Left lobe of liver (tissue), 2 donors: ENCODE measurements at places on chromosomes 5 and 9. TPM values are rescaled to one million over a fixed set of nuclear protein-coding genes. Genes with fewer than 3 reads are reported as not detected.

DNA sequence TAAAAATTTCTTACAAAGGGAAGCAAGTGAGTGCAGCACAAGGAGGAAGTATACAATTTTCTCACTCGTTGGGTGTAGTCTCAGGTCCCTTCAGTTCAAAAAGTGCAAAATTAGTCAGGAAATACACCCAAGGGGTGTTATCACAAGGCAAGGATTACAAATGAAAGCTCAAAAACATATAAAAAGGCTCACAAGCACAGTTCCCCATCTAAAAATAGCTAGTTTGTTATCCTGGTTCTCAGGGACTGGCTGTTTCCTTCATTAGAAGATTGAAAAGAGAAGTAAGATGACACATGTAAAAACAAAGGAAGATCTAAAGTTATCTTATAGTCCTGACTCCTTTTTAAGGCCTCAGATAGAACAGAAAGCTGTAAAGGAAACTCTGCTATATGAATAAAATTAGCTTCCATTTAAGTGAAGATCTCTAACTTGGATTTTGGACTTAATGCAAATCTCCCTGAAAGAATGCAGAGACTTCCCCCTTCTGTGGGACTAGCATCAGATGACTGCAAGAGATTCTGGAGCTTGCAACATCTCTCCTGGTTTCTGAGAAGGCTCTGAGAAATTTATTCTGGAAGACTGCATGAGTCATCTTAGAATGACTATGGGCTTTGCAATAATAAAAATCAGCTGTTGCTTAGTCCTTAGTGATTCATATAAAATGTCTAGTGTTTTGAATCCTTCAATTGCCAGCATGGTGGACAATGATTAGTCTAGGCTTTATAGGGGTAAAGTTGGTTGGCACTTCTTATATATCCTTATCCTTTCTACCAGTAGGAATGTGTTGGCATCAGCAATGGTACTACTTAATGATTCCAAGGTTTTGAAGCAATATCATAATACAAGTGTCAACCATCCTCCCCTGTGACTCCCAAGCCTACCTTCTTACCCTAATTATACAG lies 25.4 kb downstream of the DAB2 start:
- DNase-seq = no peak

DNA sequence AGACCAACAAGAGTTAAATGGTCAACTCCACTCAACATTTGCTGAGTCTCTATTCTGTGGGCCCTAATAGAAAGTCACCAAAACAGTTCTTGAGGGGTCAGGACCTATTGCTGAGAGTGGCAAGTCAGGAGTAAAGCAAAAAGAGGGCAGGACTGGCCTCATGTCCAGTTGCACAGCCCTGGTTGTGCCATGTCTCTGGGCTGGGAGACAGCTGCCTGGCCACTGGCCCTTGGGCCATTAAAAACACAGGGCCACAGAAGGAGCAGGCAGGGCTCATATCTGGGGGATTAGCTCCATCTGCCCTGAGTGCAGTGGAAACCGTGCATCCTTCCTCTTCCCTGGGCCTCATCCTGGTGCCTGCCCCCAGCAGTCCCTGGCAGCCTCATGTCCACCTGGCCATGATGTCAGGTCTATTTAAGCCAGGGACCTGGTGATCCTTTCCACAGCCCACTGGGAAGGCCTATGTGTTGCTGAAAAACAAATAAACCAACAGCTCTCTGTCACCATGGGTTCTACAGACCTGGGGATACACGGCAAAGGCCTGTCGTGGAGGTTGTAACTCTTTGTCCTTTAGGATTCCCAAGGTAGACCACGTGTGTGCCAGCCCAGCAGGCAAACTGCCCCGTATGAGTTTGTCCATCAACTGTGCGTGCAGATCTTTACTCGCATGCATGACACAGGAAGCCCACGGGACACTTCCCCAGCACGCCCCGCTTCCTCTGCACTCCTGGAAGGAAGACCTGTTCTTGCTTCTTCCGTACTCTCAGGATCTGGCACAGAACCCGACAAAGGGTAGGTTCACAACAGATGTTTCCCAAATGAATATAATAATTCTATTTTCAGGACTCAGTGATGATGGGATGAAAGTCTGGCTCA lies 148.8 kb downstream of the MTX3 start:
- no peak for DNase-seq

- DNase-seq = no peak
Measured at GRCh38 chr5:68290260-68290674, 74.7 kb downstream of the PIK3R1 start.

GRCh38 chr9:27384262-27385014 lies 87.5 kb upstream of the EQTN start:
- DNase-seq = no peak

DNA sequence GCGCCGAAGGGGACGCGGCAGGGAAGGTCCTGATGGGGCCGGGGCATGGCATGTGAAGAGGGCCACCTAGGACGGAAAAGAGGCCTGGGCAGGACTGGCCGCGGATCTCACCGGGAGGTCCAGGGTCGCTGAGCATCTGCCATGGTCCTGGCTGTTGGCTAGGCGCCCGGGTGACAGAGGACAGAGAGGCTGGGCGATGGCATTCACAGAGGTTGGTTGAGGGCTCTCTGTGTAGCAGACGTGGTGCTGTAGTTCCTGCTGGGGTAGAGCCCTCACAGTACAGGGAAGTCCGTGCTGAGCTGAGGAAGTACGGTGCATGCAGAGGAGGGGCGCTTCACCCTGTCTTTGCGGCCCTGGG lies 427 bp downstream of the PCYOX1L start:
- peak; percentile 60 for DNase-seq

GRCh38 chr5:135012951-135013391 lies 21.1 kb downstream of the PITX1 start:
- peak; percentile 45 for DNase-seq

DNA sequence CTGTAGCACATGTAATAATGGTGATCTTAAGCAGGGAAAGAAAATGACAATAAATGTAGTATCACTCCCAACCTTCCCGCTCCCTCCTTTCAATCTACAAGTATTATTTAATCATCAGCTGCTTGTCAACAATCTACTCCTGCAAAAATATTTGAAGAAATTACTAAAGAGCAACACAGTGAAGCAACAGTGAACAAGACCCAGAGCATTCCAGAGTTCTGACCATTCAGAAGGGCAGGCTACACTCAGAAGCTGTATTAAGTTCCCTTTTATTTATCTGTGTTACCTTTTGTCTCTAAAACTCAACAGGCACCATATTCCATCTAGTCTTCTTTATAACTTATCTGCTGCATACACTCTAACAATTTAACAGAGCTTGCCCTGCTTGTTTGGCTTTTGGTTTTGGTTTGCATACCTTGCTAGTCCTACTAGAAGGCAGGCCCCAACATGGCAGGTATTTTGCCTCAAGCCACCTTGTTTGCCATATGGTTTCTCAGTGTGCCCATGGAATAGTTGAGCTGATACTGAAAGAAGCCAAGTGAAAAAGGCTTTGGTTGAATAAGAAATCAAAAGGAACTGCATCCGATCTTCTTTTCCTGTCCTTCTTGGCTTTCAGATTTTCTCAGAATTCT lies 253.9 kb downstream of the CEMIP2 start:
- no peak for DNase-seq

DNA sequence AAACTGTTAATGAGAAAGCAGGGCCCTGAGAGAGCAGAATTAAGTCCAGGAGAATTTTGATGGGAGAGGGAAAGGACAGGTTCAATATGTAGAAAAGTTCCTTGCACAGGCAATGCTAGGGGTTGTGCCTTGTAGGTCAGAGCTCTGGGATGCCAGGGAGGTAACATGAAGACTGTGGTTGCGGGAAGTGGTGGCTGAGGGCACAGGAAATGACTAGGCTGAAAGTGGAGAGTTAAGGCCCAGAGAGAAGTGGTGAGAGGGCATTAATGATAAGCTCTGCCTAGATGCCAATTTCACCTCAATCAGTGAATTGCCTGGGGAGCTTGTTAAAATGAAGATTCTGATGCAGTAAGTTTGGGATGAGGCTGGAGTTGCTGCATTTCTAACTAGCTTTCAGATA lies 31.5 kb upstream of the PPP3R2 start:
- no peak for DNase-seq

GRCh38 chr5:169626779-169627178 lies 10.3 kb upstream of the DOCK2 start:
- no peak for DNase-seq

DNA sequence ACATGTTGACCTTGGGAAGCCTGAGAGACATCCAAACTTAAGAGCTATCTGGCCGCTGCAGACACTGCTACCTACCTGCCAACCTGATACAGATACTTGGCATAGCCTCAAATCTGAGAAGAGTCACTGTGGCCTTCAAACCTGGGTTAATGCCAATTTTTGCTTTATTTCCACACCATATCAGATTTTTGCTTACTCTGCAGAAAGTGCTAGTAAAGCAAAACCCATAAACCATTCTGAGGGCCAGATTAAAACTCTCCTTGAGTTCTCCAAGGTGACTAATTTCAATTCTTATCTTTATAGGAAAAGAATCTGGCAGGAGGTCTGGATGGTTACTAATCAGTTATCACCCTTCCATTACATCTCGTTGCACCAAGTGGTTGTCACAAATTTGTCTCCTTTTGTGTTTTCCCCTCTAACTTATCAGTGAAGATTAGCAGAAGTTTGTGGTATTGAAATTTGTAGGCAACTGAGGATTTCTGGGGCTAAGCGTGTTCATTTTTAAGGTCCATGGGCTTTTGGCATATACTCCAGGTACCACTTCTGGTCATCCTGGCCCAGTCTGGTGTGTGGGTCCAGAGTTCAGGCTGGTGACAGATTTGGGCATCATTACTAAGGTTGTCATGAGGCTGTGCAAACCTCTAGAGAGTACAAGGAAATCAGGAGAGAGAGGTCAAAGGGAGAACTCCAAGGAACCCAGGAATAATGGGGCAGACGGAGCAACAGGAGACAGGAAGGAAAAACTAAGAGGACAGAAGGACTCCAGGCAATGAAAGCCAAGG lies 177.9 kb downstream of the TSSK1B start:
- peak; percentile 66 for DNase-seq

DNA sequence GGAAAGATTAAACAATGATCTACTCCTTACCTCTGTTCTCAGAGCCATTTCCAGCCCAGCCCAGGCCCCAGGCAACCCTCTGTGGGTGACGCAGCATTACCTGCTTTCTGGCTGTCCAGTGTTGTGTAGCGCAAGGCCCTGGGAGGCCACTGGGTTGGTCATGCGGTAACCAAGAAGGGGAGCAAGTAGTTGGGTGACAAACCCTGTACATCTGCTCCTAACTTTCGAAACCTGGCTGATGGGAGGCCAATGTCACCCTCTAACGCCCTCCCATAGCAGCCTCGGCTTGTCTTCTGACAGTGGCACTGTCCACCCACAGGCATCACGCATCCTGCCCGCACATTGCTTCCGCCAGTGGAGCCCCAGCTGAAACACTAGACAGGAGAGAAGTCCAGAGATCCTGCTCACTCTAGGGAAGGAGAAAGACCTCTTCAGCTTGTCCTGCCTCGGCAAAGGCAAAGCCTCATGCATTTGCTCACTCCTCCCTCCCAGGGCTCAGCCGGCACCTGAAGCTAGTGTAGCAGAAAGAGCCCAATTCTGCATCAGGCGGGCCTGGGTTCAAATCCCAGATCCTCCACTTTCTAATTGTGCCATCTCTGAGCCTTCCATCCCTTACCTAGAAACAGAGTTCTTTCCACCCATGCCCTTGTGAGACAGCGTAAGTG lies 94.6 kb downstream of the ADAMTS2 start:
- no peak for DNase-seq

IL9 gene
- total RNA-seq = not detected

VCAN gene
- 2.3 TPM for total RNA-seq

PCDHB13 gene
- total RNA-seq = 0.65 TPM

PCDHGA3 gene
- 0.60 TPM for total RNA-seq

MOB3B gene
- 0.91 TPM for total RNA-seq

WDR55 gene
- total RNA-seq = 17.8 TPM

QRFP gene
- not detected for total RNA-seq

C9orf153 gene
- 0.15 TPM for total RNA-seq

GNE gene
- total RNA-seq = 94.4 TPM

PCDHGA8 gene
- 0.35 TPM for total RNA-seq

F12 gene
- total RNA-seq = 292 TPM

ZNF454 gene
- total RNA-seq = 0.18 TPM

WDR31 gene
- 3.0 TPM for total RNA-seq

NMUR2 gene
- not detected for total RNA-seq
